Renal cortical epithelial cell (primary cell): ENCODE measurements at places on chromosomes 5 and 9.
A peak's percentile ranks its signal among the peaks of the same experiment; 100 is the strongest.

DNA sequence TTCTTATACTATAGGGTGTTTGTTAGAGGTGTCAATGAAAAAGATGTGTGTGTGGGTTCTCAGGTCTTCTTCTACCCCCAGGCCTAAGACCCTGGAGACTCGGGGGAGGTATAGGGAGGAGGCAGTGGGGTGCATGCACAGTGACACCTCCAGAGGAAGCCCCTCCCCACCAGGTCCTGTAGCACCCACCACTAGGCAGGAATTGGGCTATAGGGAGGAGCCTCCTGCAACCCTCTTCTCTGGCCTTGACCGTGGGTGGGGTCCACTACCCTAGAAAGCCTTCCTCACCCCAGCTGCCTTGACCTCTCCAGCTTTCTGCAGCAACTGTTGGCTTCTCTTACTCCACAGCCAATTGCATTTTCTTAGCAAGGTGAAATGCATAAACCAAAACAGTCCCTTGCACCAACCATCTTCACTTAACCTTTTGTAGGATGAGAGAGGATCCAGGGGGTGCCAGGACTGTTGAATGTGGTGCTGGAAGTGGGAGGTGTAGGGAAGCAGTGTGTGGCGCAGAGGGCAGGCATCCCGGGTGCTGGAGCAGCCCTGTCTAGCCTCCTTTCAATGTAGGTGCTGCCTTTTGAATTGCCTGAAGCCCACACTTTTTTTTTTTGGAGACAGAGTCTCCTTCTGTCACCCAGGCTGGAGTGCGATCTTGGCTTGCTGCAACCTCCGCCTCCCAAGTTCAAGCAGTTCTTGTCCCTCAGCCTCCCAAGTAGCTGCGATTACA lies 128.5 kb downstream of the RGS3 start:
- DNase-seq, result no peak

DNA sequence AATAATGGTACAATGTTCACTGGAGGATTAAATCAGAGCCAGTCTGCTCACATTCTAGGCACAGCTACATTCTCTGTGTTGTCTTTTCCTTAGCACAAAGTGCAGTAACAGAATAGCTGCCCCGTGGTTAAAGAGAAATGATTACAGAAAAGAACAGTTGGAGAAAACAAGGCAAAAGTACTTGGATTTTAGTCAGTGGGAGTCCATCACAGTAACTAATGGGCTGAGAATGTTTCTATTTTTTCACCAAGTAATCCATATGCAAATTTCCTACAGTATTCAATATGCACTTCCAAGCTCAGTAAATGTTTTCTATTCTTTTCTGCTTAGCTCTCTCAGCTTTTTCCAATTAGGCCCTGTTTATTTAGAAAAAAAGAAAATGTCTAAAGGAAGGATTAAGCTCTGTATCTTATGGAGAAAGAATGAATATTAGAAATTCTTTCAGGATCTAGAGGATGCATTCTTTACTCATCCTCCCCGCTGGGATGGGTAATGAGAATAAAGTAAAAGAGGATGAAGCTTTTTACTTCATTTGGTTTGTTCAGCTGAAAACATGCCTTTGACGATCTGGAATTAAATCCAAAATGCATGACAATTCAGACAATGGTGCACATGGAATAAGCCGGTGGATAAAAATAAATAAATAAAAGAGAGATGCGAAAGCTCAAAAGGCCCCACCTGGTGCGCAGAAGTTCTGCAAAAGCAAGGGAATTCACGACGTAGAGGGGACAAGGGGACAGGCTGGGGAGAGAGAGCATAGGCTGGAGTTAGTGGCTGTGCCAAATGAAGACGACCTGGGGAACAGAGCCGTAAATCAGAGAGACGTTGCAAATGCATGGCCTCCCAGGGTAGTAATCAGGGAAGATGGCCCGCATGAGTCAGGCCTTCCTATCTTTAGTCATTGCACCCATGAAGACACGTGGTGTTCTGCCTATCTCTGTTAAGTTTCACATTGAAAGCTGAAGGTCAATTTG lies 345.2 kb downstream of the GLIS3 start:
- no peak for DNase-seq

GRCh38 chr9:114371973-114372917 lies 15.5 kb downstream of the AKNA start:
- peak; percentile 95 for DNase-seq

DNA sequence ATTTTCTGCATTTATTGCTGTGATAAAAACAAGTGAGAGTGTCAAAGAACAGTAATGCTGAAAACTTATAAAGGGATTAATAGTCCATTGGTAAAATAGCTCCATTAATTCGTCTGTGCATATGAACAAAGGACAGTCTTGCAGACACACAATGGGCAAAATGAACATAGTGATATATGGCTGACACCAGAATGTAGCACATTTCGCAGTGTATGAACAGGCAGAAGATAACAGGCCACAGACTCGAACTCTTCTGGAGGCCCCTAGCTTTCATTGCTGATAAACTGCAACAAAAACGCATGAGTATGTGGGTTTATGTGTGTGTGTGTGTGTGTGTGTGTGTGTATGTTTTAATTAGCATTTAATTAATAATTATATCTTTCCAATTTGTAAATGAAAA lies 354.8 kb downstream of the TAF11L14 start:
- DNase-seq, result no peak

- DNase-seq, result no peak
These were observed 493.5 kb downstream of the IRX1 start for GRCh38 chr5:4089087-4089486.

DNA sequence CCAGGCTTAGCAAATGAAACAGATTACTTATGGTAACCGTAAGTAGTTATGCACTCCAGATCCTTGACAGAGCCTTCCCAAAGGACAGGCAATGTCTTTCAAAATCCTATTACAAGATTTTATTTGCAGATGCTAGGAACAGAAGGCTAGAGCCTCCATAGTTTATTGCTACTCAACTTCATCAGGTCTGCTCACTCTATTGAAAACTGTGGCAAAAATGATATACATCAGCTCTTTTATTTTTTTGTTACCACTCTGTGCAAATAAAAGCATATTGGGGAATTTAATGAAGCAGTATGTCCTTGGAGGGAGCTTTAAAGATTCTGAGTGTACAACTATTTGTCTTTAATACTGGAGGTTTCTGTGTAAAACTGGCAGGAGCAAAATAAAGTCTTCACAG lies 46.5 kb downstream of the SLC44A1 start:
- DNase-seq, result no peak

- DNase-seq, result no peak
These were observed 17.9 kb downstream of the ADGRD2 start for GRCh38 chr9:124468061-124468740.

DNA sequence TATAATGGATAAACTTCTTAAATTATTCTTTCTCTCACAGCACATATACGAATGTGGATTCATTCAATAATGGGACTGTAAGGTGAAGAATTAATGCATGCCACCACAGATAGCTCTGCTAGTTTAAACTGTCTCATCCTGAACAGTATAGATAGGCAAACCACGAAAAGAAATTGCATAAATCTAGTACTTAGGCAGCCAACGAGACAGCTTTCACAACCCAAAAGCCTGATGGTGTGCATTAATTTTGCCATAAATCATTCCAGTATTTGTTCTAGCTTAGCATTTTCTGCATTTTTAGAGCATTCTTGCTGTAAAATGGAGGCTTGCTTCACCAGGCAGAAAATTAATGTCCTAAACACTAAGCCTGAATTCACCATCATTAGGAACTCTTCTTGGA lies 834.2 kb upstream of the DMAC1 start:
- DNase-seq, result no peak

- no peak for DNase-seq
These were observed 128.0 kb downstream of the SYK start for GRCh38 chr9:90929626-90930025.

GRCh38 chr5:18314192-18314778 lies 680.0 kb downstream of the TAF11L14 start:
- DNase-seq, result peak; percentile 18

DNA sequence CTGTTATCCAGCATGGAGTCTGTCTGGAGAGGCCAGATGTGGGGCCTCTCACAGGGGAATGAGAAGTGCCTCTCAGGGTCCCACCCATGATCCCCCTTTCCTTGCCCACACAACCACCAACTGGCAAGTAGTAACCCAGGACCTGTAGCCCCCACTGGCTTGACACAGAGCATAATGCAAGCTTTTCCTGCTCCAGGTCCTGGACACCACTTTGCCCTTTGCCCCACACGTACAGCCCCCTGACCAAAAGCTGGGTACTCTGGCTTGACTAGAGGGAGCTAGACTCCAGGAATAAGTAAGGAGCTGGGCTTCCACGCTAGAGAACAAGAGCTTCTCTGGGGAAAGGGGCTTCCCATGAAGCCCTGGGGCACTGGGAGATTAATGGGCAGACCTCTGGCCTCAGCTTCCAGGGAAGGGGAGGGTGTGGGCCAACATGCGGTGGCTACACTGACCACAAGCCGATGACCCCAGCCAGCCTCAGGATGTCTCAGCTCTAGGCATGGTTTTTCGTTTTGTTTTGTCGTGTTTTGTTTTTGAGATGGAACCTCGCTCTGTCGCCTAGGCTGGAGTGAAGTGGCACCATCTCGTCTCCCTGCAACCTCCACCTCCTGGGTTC lies 109.5 kb downstream of the C9orf50 start:
- DNase-seq, result no peak

DNA sequence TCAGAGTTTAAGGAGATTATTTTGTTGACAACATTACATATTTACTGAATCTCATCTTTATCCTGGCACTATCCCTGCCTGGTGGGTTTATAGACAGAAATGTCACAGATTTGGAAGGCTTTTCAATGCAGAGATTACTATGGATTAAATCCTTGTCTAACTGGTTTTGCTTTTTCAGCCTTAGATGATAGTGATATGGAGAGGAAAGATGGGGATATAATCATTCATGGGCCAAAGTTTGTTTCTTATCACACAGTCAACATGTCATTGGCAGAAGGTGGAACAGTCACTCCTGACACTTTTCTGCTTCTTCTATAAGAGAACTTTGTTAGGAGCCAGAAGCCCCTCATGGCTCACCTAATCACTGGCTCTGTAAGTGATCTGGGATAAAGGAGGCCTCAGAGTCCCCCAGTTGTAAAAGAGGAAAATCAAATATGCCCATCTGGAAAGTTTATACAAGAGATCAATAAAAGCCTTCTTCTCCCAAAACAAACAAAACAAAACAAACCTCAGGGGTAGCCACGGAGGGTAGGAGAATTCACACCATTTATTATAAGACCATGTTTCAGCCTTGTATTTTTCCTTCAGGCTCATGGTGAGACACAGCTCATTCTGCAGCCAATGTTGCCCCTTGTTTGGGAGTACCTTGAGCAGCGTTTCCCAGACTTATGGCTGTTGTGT lies 101.2 kb downstream of the PCSK1 start:
- no peak for DNase-seq
